Effector memory CD4-positive, alpha-beta T cell (primary cell): ENCODE measurements at places on chromosomes 12 and 14.

- H3K27me3 ChIP-seq, result no peaks in the 10 kb centered on the region
- no peaks in the 10 kb centered on the region for H3K4me1 ChIP-seq
- no peak overlapping the region for H3K4me3 ChIP-seq
- no peak overlapping the region for H3K27ac ChIP-seq
- no peak for DNase-seq
These were observed 21.1 kb upstream of the MED13L start for GRCh38 chr12:116298578-116298977.

GRCh38 chr14:24881116-24881893 is 168.6 kb downstream of the STXBP6 start:
- no peak overlapping the region for H3K4me3 ChIP-seq
- no peaks in the 10 kb centered on the region for H3K36me3 ChIP-seq
- H3K27ac ChIP-seq, result no peak overlapping the region
- no peaks in the 10 kb centered on the region for H3K27me3 ChIP-seq

DNA sequence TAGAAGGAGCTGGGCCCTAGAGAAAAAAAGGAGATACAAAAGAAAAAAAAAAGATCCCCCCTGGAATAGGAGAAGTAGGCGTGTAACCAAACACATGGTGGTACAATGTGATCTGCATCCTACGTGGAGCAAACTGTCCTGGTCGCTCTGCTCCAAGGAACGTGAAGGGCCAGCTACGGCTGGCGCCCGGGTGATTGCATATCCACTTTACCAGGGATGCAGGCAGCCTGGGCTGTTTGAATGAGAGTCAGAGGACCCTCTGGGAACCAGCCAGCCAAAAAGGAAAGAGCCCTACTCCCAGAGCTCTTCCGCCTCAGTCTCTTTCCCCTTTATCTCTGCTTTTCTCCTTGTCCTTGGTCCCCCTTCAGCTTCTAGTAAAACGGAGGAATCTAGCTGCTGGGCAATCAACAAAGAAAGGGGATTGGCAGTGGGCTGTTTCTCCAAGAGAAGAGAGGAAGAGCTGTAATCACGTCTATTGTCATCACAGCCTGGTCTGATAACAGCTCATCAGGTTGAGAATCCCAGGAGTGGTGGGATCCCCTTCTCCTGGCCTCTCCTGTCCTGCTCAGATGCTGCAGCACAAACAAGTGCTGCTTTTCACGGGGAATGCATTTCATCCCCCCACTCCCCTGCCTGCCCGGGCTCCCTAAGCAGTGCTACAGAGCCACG is 156.0 kb downstream of the ADCK1 start:
- H3K4me3 ChIP-seq, result no peak overlapping the region
- no peaks in the 10 kb centered on the region for H3K4me1 ChIP-seq
- no peak overlapping the region for H3K27ac ChIP-seq
- no peak for DNase-seq
- H3K27me3 ChIP-seq, result no peaks in the 10 kb centered on the region

- no peaks in the 10 kb centered on the region for H3K27me3 ChIP-seq
- H3K27ac ChIP-seq, result no peak overlapping the region
- H3K4me1 ChIP-seq, result peaks cover 13% of the 10 kb centered on the region
- no peak overlapping the region for H3K4me3 ChIP-seq
- peaks cover 23% of the 10 kb centered on the region for H3K36me3 ChIP-seq
These were observed 2.5 kb downstream of the PGAM5 start for GRCh38 chr12:132713123-132713522.

- DNase-seq, result no peak
- peaks cover 15% of the 10 kb centered on the region for H3K4me1 ChIP-seq
- no peak overlapping the region for H3K4me3 ChIP-seq
- peaks cover 11% of the 10 kb centered on the region for H3K27me3 ChIP-seq
These were observed 1.9 kb downstream of the CCDC184 start for GRCh38 chr12:48185181-48185919.

DNA sequence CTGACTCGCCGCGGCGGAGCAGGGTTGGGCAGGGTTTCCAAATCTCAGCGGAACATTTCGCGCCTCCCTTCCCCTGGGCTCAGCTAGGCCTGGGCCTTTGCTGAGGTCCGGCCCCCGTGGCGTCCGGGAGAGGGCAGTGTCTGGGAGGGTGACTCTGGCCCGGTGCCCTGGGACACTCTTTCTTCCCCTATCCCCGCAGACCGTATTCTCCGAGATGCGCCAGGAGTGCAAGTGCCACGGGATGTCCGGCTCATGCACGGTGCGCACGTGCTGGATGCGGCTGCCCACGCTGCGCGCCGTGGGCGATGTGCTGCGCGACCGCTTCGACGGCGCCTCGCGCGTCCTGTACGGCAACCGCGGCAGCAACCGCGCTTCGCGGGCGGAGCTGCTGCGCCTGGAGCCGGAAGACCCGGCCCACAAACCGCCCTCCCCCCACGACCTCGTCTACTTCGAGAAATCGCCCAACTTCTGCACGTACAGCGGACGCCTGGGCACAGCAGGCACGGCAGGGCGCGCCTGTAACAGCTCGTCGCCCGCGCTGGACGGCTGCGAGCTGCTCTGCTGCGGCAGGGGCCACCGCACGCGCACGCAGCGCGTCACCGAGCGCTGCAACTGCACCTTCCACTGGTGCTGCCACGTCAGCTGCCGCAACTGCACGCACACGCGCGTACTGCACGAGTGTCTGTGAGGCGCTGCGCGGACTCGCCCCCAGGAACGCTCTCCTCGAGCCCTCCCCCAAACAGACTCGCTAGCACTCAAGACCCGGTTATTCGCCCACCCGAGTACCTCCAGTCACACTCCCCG is 3.0 kb downstream of the WNT1 start:
- H3K27me3 ChIP-seq, result peaks cover 3% of the 10 kb centered on the region
- H3K4me3 ChIP-seq, result peak overlapping the region; percentile 56
- peak; percentile 47 for DNase-seq

DNA sequence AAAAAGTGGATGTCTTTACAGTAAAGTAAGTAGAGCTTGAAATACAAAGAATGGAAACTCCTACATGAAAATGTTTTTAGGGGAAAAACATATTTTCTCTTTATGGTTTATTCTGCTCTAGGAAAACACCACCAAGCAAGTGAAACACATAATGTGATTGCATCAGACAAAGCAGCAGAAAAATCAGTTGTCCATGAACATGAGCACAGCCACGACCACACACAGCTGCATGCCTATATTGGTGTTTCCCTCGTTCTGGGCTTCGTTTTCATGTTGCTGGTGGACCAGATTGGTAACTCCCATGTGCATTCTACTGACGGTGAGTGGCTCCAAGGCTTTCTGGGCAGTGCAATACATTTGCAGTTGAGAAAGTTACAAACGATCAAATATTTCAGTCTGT is 42.6 kb upstream of the PLEKHD1 start:
- H3K4me1 ChIP-seq, result no peaks in the 10 kb centered on the region
- H3K27me3 ChIP-seq, result no peaks in the 10 kb centered on the region
- H3K27ac ChIP-seq, result no peak overlapping the region
- H3K4me3 ChIP-seq, result no peak overlapping the region
- H3K36me3 ChIP-seq, result no peaks in the 10 kb centered on the region

GRCh38 chr12:103387385-103387784 is 108.4 kb downstream of the C12orf42 start:
- no peaks in the 10 kb centered on the region for H3K36me3 ChIP-seq
- H3K4me3 ChIP-seq, result no peak overlapping the region
- H3K27ac ChIP-seq, result no peak overlapping the region
- H3K4me1 ChIP-seq, result no peaks in the 10 kb centered on the region
- H3K27me3 ChIP-seq, result no peaks in the 10 kb centered on the region

DNA sequence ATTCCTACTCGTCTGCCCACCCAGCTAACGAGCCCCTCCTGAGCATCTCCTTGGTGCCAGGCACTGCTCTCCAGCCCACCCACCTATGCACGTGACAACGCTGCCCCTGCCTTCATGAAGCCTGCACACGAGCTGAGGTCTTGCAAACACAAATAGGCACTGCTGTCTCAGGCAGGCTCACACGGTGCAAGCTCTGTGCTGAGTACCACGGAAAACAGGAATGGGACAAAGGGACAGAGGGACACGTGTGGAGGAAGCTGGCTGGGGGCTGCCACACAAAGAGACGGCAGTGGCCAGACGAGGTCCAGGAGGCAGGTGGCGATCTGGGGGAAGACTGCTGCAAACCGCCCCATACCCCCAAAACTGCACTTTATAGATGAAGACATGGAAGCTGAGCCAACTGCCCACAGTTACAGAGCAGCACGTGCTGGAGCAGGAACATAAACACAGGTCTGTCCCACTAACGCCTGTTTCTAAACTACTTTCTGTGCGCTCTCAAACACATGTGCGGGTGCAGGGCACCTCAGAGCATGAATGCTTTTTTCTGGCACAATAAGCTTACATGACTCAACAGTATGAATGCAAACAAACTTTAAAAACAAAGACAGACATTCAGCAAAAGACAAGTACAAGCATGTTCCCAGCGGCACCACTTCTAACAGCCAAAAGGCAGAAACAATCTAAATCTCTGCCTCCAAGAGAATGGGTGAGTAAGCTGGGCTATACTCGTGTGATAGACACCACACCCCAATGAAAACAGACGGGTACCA is 64.5 kb downstream of the AMN start:
- H3K4me1 ChIP-seq, result no peaks in the 10 kb centered on the region
- H3K27ac ChIP-seq, result no peak overlapping the region
- H3K36me3 ChIP-seq, result no peaks in the 10 kb centered on the region
- H3K27me3 ChIP-seq, result no peaks in the 10 kb centered on the region
- H3K4me3 ChIP-seq, result no peak overlapping the region

DNA sequence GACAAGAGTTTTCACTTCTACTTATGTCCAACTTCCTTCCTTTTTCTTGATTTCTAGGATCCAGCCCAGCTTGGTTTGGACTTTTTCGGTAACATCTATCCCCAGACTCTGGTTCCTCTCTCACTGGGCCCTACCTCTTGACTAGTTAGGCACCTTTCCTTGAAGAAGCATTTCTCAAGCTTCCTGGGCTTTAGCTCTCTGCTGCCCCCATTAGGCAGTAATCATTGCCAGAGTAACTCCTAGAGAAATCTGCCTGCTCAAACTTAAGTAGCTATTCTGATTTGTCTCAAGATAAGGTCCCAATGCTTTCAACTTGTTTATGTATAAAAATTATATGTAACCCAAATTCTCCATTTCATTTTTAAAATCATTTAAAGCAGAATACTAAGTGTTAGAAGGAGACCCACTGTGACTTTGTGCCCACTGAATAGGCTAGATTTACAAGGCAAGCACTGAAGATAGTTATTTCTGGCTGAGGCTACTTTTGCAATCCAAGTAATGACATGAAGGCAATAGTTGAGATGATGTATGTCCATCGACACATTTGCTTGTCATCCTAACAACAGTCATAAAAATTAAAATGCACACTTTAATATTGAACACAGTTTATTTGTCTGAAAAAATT is 275.0 kb upstream of the G2E3 start:
- H3K4me1 ChIP-seq, result no peaks in the 10 kb centered on the region
- no peak overlapping the region for H3K27ac ChIP-seq
- H3K4me3 ChIP-seq, result no peak overlapping the region
- no peak for DNase-seq
- H3K27me3 ChIP-seq, result no peaks in the 10 kb centered on the region

- H3K27me3 ChIP-seq, result no peaks in the 10 kb centered on the region
- no peak overlapping the region for H3K4me3 ChIP-seq
- DNase-seq, result no peak
- H3K4me1 ChIP-seq, result peaks cover 24% of the 10 kb centered on the region
These were observed 12.9 kb upstream of the RNASE10 start for GRCh38 chr14:20492486-20492885.

GRCh38 chr12:90909069-90909770 is 45.8 kb downstream of the CCER1 start:
- no peak overlapping the region for H3K4me3 ChIP-seq
- no peak overlapping the region for H3K27ac ChIP-seq
- no peaks in the 10 kb centered on the region for H3K4me1 ChIP-seq
- no peaks in the 10 kb centered on the region for H3K36me3 ChIP-seq
- DNase-seq, result no peak
- no peaks in the 10 kb centered on the region for H3K27me3 ChIP-seq

- H3K36me3 ChIP-seq, result no peaks in the 10 kb centered on the region
- no peak for DNase-seq
- H3K4me3 ChIP-seq, result no peak overlapping the region
- H3K27ac ChIP-seq, result no peak overlapping the region
- peaks cover 7% of the 10 kb centered on the region for H3K4me1 ChIP-seq
These were observed 1.8 kb downstream of the PXMP2 start for GRCh38 chr12:132689227-132689626.

- no peak for DNase-seq
- H3K27me3 ChIP-seq, result no peaks in the 10 kb centered on the region
- H3K27ac ChIP-seq, result no peak overlapping the region
- H3K4me1 ChIP-seq, result no peaks in the 10 kb centered on the region
These were observed 41.1 kb downstream of the CACNA2D4 start for GRCh38 chr12:1877169-1877878.

- no peaks in the 10 kb centered on the region for H3K27me3 ChIP-seq
- H3K4me1 ChIP-seq, result no peaks in the 10 kb centered on the region
- H3K4me3 ChIP-seq, result no peak overlapping the region
- no peak for DNase-seq
- no peak overlapping the region for H3K27ac ChIP-seq
- no peaks in the 10 kb centered on the region for H3K36me3 ChIP-seq
These were observed 396.7 kb upstream of the PDE3A start for GRCh38 chr12:19971361-19972280.
